Activated T-helper 1 cell treated with anti-CD3 and anti-CD28 coated beads, Interleukin-2, amount 50 U/mL, for 16 hours (primary cell): ENCODE measurements at places on chromosomes 7 and 10.

- no peak for DNase-seq
Observed at GRCh38 chr7:25735674-25736242, 416.2 kb upstream of the NFE2L3 start.

DNA sequence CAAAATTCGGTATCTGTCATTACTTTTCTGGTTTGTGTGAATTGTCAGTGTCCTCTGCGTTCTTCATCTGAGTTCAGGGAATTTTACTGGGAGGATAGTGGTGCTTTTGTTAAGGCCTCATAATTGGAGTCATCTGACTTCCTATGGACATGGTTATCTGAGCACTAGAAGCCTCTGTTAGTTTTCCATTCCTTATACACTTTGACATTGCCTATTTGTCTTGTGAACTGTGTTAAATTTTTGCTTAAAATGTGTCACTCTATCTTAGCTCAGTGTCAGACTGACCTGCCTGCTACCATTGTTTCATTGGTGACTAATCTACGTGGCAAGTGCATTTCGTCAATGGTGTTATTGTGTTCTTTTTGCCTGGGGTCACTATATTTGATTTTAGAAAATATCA lies 253.3 kb downstream of the SEMA3A start:
- no peak for DNase-seq

DNA sequence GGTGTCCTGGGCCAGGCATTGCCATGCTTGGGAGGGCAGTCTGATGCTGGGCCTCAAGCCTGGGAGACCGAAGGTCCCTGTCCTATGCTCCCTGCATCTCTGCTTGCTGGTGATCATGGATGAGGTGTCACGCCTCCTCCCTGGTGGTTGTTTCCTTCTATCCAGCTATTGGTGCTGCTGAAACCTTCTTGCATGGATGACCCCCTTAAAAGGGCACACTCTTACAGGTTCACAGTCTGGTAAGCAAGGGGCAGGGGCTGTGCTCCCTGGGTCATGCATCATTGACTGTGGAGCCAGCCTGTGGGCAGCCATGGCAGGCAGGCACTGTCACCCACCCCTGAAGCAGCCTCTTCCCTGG lies 36.8 kb upstream of the SLC29A3 start:
- DNase-seq: no peak

- no peak for DNase-seq
Observed at GRCh38 chr7:157484411-157485081, 147.7 kb downstream of the DNAJB6 start.

DNA sequence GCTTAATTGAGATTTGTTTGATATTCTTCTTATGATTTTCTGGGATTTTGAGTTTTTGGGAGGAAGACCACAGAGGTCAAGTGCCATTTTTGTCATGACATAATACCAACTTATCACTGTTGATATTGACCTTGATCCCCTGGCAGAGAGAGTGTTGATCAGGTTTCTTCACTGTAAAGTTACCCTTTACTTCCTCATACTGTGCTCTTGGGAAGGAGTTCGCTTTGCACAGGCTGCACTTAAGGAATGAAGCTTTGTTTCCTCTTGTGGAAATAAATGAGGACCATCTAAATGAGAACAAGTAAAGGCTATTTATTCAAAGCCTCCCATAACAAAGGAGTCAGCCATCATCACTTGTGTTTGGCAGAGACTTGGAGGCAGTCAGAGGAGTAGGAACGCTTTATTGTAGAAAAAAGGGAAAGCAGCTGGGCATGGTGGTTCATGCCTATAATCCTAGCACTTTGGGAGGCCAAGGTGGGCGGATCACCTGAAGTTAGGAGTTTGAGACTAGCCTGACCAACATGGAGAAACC lies 16.1 kb downstream of the ST7 start:
- no peak for DNase-seq

DNA sequence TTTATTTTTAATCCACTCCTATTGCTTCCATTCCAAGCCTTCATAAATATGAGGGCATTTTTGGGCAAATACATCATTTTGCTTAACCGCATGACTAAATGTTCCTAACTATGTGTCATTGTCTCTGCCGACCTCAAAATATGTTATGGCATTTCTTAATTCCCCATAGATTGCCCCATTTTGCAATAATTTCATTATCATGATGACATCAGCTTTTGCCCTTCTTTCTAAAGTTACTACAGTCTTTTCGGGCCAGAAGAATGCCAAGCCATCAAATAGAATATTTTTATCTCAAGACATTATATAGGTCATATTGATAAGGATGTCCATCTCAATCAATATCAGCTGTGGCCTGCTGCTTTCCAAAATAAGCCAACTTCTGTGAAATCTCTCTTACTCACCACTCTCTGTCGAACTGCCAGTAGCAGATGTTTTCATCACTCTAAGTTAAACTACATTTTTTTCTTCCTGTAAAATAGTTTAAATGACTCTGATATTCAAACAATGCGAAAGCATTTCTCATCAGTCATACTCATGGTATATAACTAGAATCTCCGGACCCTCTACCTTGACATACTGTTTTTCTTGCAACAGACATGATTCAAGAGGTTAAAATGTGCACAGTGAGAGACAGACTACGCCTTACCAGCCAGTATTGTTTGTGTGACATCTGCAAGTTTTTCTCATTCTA lies 1254.6 kb upstream of the CELF2 start:
- no peak for DNase-seq

DNA sequence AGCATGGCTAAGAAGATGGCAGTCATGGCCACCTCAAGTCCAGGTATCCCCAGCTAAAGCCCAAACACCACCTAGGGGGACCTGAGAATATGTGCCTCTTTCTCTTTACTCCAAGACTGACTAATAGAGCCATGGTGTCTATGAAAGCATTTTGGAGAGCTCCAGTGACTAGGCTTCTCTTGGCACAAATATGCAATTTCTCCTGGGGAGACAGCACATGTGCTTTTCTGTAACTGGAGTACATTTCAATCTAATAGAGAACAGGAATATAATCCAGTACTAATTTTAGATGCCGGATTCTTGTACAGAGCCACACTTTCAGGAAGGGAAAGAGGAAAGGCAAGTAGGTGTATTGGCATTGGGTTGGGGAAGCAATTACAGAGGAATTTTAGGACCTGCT lies 260.1 kb downstream of the BMPER start:
- DNase-seq: no peak

GRCh38 chr7:29193316-29194205 lies 1.0 kb upstream of the CHN2 start:
- DNase-seq: no peak

- no peak for DNase-seq
Observed at GRCh38 chr7:55533729-55534080, 38.6 kb downstream of the VOPP1 start.

DNA sequence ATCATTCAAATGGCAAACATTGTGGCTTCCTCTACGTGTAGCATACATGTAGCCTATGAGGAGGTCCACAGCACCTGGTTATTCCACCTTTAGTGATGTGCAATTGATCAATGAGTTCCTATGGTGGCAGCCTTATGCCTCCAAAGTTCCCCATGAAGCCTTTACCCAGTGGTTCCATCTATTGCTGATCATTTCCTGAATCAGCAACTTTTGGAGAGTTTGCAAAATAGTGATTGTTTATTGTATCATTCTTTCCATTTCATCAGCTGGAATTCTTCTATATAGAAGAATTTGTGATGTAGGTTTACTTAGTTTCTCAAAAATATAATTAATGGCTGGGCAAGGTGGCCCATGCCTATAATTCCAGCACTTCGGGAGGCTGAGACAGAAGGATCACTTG lies 380.2 kb upstream of the MKI67 start:
- DNase-seq: no peak

- DNase-seq: no peak
Observed at GRCh38 chr7:156554488-156554887, 86.1 kb upstream of the RNF32 start.

DNA sequence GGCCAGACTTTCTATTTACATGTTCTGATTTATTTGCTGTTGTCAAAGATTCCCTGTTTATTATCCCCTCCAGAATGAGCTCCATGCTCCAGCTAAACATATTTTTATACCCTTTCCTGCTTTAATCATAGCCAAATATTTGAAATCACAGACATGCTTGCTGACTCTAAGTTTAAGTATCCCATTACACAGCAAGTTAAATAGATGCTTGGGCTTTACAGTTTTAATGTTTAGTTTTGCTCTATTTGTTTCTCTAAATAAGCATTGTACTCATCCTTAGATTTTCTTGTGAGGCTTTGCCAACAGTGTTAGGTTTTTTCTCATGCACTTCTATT lies 196.8 kb downstream of the TAX1BP1 start:
- DNase-seq: no peak

GRCh38 chr10:43257347-43258210 lies 9.3 kb downstream of the RASGEF1A start:
- DNase-seq: no peak

- no peak for DNase-seq
Observed at GRCh38 chr10:124663766-124664360, 80.3 kb downstream of the FAM53B start.

- no peak for DNase-seq
Observed at GRCh38 chr10:131993275-131993674, 11.6 kb upstream of the BNIP3 start.

GRCh38 chr7:38932509-38933168 lies 23.6 kb upstream of the VPS41 start:
- no peak for DNase-seq
